PC-9 (cell line): ENCODE measurements at places on chromosomes 5 and 9. TPM values are rescaled to one million over a fixed set of nuclear protein-coding genes. Genes with fewer than 3 reads are reported as not detected.

TRPM6 gene
- 0.08 and 0.09 TPM in 2 replicates for total RNA-seq

GRCh38 chr9:95297316-95297715, 20.2 kb downstream of the FANCC start:
- no peak overlapping the region for H3K27ac ChIP-seq
- no peak for DNase-seq
- no peak overlapping the region for H3K4me3 ChIP-seq

- DNase-seq: no peak
- no peak overlapping the region for H3K4me3 ChIP-seq
- no peak overlapping the region for H3K27ac ChIP-seq
- H3K4me1 ChIP-seq: no peaks in the 10 kb centered on the region
Observed at GRCh38 chr9:1236061-1236460, 185.9 kb downstream of the DMRT2 start.

GRCh38 chr5:173926359-173926758, 38.2 kb downstream of the CPEB4 start:
- no peak for DNase-seq
- no peak overlapping the region for H3K4me3 ChIP-seq
- H3K36me3 ChIP-seq: peaks cover 18% of the 10 kb centered on the region; the same call in 1 of the 2 replicates
- H3K27ac ChIP-seq: no peak overlapping the region
- no peaks in the 10 kb centered on the region; the same call in 1 of the 2 replicates for H3K4me1 ChIP-seq

GRCh38 chr5:90916947-90917800, 358.6 kb downstream of the ADGRV1 start:
- no peaks in the 10 kb centered on the region for H3K27me3 ChIP-seq
- no peak for DNase-seq
- H3K27ac ChIP-seq: no peak overlapping the region
- no peaks in the 10 kb centered on the region; the same call in 1 of the 2 replicates for H3K4me1 ChIP-seq
- no peaks in the 10 kb centered on the region for H3K36me3 ChIP-seq
- no peak overlapping the region for H3K4me3 ChIP-seq

- H3K36me3 ChIP-seq: no peaks in the 10 kb centered on the region
- DNase-seq: peak; percentile 81
- H3K4me1 ChIP-seq: no peaks in the 10 kb centered on the region
Observed at GRCh38 chr5:177113566-177114424, 19.8 kb upstream of the NSD1 start.

DNA sequence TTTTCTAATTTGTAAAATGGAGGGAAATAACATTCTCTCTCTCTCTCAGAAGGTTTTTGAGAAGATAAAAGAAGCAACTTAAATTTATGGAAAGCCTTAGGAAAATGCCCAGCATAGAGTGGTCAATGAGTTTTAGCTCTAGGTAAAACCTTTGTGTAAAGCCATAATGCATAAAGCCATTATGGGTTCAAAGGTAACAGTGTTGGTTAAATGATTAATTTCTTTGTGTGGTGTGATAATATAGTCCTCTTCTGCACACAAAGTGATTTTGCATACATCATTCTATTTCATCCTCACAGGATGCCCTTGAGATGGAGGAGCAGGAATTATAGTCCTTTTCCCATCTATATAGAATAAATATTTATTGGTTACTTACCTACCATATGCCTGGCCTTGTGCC, 602.9 kb downstream of the CSNK1G3 start:
- H3K36me3 ChIP-seq: no peaks in the 10 kb centered on the region
- no peak overlapping the region for H3K27ac ChIP-seq
- H3K4me3 ChIP-seq: no peak overlapping the region
- no peak for DNase-seq
- H3K27me3 ChIP-seq: no peaks in the 10 kb centered on the region

GRCh38 chr9:27945386-27945785, 372.1 kb upstream of the C9orf72 start:
- no peaks in the 10 kb centered on the region for H3K36me3 ChIP-seq
- no peaks in the 10 kb centered on the region for H3K27me3 ChIP-seq
- H3K4me1 ChIP-seq: no peaks in the 10 kb centered on the region
- H3K4me3 ChIP-seq: no peak overlapping the region

- peaks cover 9% of the 10 kb centered on the region; the same call in 1 of the 2 replicates for H3K27me3 ChIP-seq
- H3K4me1 ChIP-seq: no peaks in the 10 kb centered on the region
- no peaks in the 10 kb centered on the region for H3K36me3 ChIP-seq
- no peak for DNase-seq
Observed at GRCh38 chr5:151406322-151406947, 41.0 kb upstream of the SLC36A1 start.
